ENCODE measurements at places on chromosomes 13 and 19. TPM values are rescaled to one million over a fixed set of nuclear protein-coding genes. Genes with fewer than 3 reads are reported as not detected.

NLRP11 gene
- not detected for total RNA-seq

- no peak for DNase-seq
Measured at GRCh38 chr19:6253954-6254733, 25.6 kb downstream of the MLLT1 start.

ATP4A gene
- total RNA-seq = not detected

GRCh38 chr19:10742476-10742875 lies 24.6 kb downstream of the DNM2 start:
- no peak for DNase-seq

MAG gene
- not detected for total RNA-seq

ZNF726 gene
- total RNA-seq = 0.54 TPM

SAMD4B gene
- 95.0 TPM for total RNA-seq

DNA sequence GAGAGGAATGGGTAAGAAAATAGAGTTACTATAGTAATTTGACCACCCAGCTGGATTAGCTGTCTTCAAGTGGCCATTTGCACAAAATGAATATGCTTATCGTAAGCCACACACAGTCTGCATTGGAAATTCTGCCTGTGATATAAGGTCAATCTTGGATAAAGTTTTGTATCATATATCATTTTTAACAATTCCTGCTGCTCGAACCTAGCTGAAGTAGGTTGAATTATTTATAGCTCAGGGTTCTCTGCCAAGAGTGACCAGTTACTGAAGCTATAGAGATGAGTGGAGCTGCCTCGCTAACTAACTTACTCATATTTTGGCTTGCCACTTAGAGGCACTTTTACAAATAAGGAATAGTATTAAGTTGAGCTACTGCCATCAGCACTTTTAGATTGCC lies 220.9 kb downstream of the RGCC start:
- peak; percentile 75 for DNase-seq

DNA sequence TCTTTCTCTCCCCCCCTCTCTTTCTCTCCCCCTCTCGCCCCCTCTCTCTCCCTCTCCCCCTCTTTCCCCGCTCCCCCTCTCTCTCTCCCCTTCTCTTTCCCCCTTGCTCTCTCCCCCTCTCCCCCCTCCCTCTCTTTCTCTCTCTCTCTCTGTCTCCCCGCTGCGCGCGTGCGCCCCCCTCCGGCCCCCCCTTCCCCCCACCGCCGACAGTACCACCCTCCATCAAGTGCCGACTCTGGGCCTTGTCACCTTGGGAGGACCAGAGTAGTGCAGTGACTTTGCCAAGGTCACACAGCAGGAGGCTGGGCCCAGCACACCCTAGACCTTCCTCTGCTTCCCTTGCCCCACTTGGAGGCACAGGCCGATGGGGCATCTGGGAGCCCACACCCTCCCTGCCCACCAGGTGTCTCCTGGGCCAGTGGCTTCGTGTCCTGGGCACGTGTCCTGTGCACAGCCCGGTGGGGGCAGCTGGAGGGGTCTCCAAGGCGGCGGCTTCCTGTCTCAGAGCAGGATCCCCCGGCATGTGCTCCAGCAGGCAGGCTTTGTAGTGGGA lies 121.6 kb downstream of the KDM4B start:
- DNase-seq = no peak

ZNF284 gene
- 3.6 TPM for total RNA-seq

DUS3L gene
- 18.4 TPM for total RNA-seq

FBXO17 gene
- total RNA-seq = 15.9 TPM

BEST2 gene
- total RNA-seq = not detected

DNA sequence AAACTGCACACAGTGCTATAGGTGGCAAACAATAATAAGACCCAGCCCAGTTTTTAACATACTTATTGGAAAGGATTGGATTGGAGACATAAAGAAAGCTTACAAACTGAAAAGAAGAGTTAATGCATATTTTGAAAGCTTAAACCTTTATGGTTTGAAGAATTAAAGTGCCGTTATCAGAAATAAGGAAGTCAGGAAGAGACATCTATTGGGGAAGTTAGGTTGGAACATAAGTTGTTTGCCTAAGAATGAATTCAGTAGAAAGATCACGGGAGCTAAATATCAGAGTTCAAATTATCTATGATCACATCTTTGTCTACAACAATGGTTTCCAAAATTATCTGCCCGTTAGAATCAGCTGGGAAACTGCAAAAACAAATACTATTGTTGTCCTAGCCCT lies 767.9 kb downstream of the PCDH9 start:
- no peak for DNase-seq

PDCD5 gene
- 127 TPM for total RNA-seq

SLC7A9 gene
- total RNA-seq = 0.45 TPM

DNA sequence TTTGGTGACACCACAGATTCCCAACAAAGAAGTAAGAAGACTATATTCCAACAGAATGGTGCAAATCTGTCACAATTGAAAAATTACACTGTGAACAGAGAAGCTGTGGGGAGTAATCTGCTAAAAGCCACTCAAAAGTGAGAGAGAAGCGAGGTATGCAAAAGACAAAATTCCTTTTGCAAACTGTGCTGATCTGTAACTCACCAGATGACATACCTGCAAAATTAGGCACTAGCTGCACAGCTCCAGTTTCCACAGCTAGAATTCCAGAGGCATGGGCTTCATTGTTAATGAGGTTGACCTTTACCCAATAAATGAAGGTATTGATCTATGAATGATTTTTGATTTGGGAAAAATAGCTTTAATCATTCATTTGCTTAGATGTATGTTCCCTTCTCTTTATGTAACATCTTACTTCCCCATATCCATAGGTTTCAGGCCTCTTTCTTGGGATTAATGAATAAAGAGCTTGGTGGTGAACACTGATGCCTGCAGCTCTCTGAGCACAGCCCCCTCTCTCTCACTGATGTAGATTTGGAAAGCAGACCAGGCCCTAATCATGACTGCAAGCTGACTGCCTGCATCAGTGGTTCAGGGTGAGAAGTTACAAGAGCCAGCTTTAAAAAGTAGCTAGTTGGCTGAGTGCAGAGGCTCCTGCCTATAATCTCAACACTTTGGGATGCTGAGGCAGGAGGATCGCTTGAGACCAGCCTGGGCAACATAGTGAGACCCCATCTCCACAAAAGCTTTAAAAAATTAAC lies 85.2 kb downstream of the LACC1 start:
- no peak for DNase-seq

DNA sequence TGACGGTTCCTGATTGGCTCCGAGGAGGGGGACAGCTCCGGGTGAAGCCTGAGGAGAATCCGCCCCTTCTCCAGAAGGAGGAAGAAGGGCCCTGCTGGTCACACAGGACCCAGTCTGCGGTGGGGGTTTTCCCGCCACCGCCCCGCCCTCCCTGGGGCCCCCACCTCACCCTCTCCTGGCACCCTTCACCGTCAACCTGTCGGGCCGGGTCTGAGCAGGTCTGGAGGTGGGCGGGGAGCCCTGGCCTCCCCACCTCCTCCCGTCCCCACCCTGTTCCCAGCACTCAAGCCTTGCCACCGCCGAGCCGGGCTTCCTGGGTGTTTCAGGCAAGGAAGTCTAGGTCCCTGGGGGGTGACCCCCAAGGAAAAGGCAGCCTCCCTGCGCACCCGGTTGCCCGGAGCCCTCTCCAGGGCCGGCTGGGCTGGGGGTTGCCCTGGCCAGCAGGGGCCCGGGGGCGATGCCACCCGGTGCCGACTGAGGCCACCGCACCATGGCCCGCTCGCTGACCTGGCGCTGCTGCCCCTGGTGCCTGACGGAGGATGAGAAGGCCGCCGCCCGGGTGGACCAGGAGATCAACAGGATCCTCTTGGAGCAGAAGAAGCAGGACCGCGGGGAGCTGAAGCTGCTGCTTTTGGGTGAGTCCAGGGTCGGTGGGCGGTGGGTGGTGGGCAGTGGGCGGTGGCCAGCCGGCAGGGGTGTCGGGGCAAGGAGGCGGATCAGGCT lies at the start of gene GNA15:
Gene GNA15 (plus strand): TSS at position 73 of the 723 bp plus-strand sequence. CDS start 418 bp downstream, at position 491.
- DNase-seq = no peak

- DNase-seq = no peak
Measured at GRCh38 chr13:112102243-112102642, 35.3 kb downstream of the SOX1 start.

DNA sequence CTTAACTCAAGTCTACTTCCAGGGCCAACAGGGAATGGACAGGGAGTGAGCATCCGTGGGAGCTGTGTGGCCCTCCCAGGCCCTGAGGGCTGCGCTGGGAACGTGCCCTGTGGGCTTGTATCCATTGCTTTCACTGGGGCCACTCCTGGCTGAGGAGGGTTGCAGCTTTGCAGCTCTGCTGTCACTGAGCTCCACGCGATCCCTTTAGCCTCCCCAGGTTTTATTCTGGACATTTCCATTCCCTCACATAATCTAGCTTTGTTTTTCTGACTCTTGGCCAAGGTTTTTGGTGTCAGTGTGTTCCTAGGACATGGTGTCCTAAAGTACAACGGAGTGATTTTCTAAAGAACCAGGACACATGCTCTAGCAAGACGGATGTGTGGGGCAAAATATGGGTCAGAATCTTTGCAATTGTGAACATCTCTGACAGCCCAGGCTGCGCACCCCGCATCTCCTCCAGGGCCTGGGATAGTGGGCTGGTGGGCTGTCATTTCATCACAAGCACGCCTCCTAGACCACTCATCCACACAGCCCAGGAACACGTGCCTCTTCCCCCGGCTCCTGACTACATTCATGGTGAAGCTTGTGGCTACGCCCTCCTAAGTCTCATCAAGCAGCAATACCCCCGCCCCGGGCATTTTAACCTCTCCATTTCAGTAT lies 28.0 kb downstream of the GGACT start:
- DNase-seq = no peak

PSG1 gene
- total RNA-seq = 0.52 TPM

USHBP1 gene
- not detected for total RNA-seq

SYDE1 gene
- 46.6 TPM for total RNA-seq

DNA sequence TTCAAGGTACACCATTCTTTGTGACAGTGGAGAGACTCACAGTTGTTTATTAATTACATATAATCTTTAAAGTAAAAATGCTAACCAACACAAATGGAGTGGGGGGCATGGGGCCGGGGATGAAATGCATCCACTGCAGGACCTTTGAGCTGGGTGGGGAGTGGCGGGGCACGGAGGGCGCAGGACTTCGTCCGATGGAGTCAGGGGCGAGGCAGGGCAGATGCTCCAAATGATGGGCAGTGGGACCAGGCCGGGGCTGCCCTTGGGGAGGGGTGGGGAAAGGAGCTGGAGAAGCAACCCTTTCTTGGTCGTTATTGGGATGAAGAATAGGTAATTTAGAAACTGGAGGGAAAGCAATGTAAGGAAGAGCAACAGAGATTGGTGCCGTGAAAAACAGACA lies 220.0 kb downstream of the TEX29 start:
- DNase-seq = no peak

GRCh38 chr13:97140611-97141010 lies 81.5 kb upstream of the MBNL2 start:
- no peak for DNase-seq

All from astrocyte (in vitro differentiated cells and primary cell).